CD4-positive, alpha-beta T cell treated with Interleukin-2 at 100 ng/mL for 4 hours (primary cell): ENCODE measurements at places on chromosomes 16 and 17.

DNA sequence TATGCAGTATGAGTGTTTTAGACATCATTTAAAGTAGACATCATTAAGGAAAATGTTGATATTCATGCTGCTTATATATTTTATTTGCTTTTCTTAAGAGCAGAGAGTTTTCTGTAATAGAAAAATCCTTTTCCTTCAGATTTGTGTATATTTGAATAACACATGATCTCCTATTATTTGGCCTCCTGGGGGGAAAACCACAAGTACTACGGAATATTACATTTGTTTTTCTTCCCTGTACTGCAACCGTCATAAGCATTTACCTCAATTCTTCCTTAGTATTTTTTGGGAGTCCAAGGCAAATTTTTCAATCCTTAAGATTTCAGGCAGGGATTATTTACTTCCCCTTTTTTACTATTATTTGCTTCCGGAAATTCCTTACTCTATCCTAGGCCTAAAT, 6.0 kb downstream of the RSPRY1 start:
- DNase-seq = no peak

GRCh38 chr17:27651411-27652345, 20.7 kb downstream of the LGALS9 start:
- DNase-seq = peak; percentile 73

GRCh38 chr17:50087912-50088405, 7.2 kb upstream of the PDK2 start:
- no peak for DNase-seq

DNA sequence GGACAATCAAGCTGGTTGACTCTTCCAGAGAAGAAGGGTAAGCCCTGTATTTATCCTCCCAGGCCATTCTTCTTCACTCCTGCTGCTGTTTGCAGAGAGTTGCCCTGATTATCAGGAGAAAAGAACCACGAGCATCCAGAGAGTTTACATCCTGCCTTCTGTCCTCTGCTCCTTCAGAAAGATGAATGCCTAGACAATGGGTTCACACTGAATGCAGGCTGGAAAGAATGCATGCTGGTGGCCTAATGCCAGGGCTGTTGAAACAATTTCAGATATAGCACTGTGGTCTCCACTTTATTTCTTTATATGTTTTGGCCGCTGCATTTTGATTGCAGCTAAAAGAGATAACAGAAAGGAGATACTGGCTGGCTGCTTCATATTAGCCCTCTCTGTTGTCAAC, 21.2 kb upstream of the HAS3 start:
- no peak for DNase-seq

GRCh38 chr17:67262435-67263117, 17.6 kb upstream of the HELZ start:
- DNase-seq = no peak

- DNase-seq = no peak
These were observed 2.0 kb downstream of the PYCR1 start for GRCh38 chr17:81934850-81935708.

GRCh38 chr16:88941913-88942909, 34.8 kb downstream of the CBFA2T3 start:
- peak; percentile 52 for DNase-seq

DNA sequence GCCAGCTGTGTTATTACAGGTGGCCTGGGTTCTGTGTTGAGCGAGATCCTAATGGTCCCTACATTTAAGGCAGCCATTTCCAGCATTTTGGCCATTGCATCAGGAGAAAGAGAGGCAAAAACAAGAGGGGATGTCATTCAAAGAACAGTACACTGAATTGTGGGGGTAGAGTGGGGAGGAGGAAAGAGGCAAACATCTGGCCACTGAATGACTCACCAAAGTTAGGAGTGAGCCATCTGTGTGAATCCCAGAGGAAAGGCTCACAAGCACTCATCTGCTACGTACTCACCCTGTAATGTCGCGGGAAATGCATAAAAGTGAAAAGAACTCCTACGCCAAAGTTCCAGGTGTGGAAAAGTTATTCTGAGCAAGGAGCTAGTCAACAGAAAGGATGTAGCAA, 16.7 kb downstream of the KRABD2 start:
- no peak for DNase-seq

DNA sequence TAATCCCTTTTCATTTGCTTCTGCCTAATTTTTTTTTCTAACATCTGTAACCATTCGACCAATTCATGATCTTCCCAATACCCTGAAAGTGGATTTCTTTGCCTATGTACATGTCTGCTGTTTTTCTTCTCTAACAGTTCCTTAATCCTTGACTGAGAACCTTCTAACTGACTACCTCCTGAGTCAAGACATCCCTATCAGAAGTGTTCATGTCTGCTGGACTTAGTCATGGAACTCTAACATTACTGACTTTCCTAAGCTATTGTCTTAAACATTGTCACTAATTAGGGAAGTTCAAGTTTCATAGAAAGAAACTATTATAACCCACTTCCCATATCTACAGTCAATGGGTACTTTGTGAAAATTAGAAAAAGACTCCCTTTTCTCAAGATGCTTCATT, 52.4 kb upstream of the IRX5 start:
- no peak for DNase-seq

DNA sequence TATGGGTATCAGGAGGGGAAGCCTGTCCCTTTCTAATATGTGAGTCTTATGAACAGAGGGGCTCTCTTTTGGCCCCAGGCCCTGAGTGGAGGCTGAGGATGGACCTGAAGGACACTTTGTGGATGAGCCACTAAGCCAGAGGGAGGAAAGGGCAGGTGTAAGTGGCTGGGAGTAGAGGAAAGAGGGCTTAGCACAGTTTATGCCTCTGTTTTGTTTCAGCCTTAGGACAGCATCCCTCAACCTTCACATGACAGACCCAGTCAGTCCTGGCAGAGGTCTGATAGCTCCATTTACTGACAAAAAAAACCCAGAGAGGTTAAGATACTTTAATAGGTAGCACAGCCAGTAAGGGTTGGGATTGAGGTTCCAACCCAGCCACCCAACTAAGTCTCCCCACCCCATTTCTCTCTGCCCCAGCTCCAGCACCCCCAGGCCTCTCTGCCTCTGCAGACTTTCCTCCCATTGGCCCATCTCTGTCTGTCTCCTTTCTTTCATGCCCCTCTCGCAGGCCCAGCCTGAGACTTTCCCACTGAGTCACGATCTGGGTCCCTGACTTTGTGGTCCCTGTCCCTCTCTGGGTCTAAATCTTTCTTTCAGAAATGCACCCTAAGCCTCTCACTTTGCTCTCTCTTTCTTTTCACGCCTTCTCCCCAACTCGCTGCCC, 4.7 kb upstream of the TBX21 start:
- DNase-seq = no peak

- no peak for DNase-seq
These were observed 26.6 kb downstream of the MXRA7 start for GRCh38 chr17:76683921-76684745.

- DNase-seq = no peak
These were observed 13.3 kb upstream of the CAVIN1 start for GRCh38 chr17:42436391-42436790.

GRCh38 chr16:87620201-87620495, 17.8 kb downstream of the JPH3 start:
- no peak for DNase-seq

DNA sequence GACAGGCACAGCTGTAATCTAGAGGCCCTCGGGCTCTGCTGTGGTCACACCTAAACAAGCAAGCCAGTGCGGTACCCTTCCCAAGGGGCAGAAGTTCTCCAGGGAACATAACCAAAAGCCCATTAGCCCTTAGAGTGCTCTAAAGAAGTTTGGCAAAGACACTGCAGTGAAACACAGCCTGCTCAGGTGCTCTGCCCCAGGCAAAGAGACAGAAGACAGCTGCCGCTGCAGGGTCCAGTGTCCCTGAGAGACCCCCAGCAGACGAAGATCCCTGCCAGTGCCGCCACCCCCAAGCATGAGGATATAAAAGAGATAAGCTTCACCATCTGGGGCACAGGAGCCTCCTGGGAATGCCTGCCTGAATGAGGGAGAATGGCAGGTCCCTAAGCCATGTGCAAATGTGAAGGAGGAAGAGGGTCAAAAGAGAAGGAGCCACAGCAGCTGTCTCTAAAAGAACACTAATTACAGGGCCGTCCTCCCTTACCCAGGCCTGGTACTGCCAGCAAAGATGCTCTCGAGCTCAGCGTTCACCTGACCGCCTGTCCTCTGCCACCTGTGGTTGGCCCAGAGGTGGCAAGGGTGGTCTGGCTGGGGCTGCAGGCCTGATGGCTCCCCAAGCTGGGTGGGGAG, 29.7 kb downstream of the CUEDC1 start:
- DNase-seq = no peak

DNA sequence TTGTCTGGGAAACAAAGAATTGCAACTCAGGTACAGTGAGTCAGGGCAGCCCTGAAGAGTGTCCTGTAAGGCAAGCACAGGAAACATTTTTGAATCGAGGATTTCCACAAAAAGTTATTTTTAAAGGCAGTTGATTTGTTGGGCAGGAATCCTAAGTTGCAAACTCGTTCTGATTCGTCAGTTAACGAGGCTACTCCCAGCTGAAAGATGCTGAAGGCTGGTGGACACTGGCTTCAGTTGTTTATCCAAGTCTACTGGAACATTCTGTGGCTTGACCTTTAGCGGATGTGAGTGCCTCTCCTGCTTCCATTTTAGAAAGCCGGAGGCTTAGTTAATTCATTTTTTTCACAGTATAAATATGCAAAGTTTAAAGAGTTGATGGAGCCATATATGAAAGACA, 84.2 kb downstream of the KCNJ12 start:
- DNase-seq = no peak

GRCh38 chr16:27551036-27551435, 1.1 kb downstream of the KATNIP start:
- DNase-seq = no peak

DNA sequence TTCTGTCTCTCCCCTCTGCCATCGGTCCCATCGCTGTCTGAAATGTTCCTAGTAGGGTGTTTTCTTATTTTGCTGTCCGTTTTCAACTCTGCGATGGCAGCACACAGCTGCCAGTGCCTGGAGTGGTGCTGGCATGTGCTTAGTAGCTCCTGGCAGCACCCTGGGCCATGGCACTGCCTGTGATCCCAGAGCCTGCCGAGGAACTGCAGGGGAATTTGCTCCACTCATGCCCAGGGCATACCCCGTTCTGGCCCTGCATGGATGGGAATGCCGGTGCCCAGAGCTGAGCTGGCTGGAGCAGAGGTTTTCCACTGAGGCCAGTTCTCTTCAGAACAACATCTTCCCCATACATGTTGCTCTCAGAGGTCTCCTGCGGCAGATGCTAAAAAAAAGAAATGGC, 43.1 kb downstream of the GPT2 start:
- no peak for DNase-seq
